Breast epithelium (tissue), 4 donors: ENCODE measurements at places on chromosomes 1 and 21. TPM values are rescaled to one million over a fixed set of nuclear protein-coding genes. Genes with fewer than 3 reads are reported as not detected.

The FOXO6 gene
- total RNA-seq: 1.3 TPM

The CADM3 gene
- total RNA-seq: 5.2 TPM

The SHISA4 gene
- total RNA-seq: 20.3 TPM

The KCNJ9 gene
- total RNA-seq: not detected

DNA sequence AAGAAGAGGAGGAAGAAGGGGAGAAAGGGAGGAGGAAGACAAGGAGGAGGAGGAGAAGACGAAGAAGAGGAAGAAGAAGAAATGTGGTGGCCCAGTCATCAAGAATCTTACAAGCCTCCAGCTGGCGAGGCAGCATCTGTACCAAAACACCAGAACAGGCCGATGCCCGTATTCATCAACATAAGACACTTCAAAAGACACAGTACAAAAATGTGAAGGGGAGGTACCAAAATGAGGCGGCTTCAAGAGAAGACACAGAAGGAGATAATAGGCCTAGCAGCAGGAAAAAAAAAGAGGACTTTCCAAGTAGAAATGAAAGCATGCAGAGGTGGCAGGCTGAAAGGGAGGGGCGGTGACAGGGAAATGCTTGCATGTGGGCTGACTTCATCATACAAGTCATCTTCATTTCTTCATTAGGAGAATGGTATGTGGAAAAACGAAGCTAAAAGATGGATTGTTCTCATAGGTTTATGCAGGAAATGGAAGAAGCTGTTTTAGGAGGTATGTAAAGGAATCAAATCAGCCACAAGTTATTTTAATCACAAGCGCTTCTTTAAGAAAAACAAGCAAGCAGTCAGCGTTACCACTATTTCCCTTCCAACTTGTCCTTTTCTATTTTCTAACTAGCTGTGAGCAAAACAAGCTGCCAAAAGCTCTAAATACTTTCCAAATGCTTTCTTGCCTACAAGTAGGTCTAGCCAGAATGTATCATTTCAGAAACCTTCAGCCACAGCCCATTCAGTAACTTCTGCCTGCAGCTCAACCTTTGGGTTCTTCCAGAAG lies 192.3 kb downstream of the SLC45A1 start:
- DNase-seq: no peak
- H3K4me1 ChIP-seq: no peaks in the 10 kb centered on the region
- peak overlapping the region; percentile 84 for H3K27ac ChIP-seq

DNA sequence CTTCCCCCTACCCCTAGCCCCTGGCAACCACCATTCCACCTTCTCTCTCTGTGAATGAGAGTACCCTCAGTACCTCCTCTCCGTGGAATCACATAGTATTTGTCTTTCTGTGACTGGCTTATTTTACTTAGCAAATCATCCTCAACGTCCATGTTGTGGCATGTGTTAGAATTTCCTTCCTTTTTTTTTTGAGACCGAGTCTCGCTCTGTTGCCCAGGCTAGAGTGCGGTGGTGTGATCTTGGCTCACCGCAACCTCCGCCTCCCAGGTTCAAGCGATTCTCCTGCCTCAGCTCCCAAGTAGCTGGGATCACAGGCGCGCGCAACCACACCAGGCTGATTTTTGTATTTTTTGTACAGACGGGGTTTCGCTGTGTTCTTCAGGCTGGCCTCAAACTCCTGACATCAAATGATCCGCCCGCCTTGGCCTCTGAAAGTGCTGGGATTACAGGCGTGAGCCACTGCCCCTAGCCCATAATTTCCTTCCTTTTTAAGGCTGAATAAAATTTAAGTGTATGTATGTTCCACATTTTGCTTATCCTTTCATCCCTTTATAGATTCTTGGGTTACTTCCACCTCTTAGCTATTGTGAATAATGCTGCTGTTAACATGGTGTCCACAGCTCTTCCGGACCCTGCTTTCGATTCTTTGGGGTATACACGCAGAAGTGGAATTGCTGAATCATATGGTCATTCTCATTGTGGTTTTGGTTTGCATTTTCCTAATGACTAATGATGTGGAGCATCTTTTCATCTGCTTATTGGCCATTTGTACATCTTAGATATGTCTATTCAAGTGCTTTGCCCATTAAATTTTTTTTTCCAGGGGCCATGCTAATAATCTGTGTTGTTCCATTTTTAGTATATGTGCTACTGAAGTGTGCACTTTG lies 32.3 kb downstream of the ERRFI1 start:
- H3K36me3 ChIP-seq: no peaks in the 10 kb centered on the region
- H3K27ac ChIP-seq: no peak overlapping the region
- no peak overlapping the region for H3K4me3 ChIP-seq
- H3K27me3 ChIP-seq: no peaks in the 10 kb centered on the region
- DNase-seq: no peak
- no peaks in the 10 kb centered on the region for H3K4me1 ChIP-seq

DNA sequence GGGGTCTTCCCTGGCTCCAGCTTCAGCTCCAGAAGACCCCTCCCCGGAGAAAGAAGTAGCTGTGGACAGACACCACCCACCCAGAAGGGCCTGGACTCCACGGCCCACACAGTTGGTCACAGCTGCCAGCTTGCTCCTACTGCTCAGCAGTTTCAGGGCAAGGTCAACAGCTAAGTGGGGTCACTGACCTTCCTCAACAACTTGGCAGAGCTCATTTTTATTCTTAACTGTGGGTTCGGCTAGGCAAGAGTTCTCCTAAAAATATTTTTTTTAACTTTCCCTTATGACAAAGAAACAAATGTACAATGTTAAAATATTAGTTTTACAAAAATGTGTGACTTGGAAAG lies 41.9 kb downstream of the CTNNBIP1 start:
- no peak for DNase-seq
- H3K36me3 ChIP-seq: no peaks in the 10 kb centered on the region
- H3K27ac ChIP-seq: no peak overlapping the region
- peaks cover 7% of the 10 kb centered on the region for H3K4me1 ChIP-seq

DNA sequence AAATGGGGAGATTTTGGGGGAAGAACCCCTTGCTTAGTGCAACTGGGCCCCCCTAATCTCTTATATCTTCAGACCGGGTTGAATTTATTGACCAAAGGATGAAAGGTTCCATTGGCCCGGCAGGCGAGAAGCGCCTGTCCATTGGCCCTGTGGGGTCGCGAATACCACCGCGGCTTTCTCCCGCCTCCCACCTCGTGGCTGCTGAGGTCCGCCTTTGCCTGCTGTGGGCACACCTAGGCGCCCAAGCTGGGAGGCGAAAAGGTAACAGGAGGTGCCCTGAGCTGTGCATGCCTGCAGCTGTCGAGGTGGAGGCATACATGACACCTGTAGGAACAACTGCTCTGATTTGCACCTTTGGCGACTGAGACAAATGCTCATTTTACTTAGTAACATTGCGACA lies 21.1 kb upstream of the FLG2 start:
- DNase-seq: no peak
- H3K27me3 ChIP-seq: no peaks in the 10 kb centered on the region
- H3K27ac ChIP-seq: no peak overlapping the region
- no peak overlapping the region for H3K4me3 ChIP-seq

DNA sequence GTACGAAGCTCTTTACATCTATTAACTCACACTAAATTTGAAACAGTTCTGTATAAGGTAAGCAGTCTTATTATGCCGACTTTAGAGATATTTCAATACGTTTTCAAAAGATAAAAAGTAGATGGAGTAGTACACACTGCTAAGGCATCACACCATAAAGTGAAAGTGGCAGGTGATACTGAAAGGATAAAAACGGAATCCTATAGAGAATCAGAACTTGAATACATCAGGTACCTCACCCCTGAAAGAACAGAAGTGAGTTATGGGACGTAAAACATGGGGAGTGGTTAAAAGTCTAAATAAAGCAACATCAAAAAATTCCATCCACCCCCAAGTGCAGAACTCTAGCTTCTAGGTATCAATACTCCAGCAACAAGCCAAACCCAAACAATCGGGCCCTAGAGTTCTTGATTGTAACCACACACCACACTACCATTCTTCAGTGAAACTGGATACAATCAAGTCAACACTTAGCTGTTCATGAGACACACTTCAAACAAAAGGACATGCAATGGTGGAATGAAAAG lies 142.6 kb downstream of the SMYD3 start:
- H3K4me3 ChIP-seq: no peak overlapping the region
- no peaks in the 10 kb centered on the region for H3K27me3 ChIP-seq
- no peak for DNase-seq
- H3K27ac ChIP-seq: no peak overlapping the region
- H3K36me3 ChIP-seq: no peaks in the 10 kb centered on the region

- H3K27me3 ChIP-seq: no peaks in the 10 kb centered on the region
- H3K4me1 ChIP-seq: no peaks in the 10 kb centered on the region
- no peak for DNase-seq
- H3K4me3 ChIP-seq: no peak overlapping the region
- H3K36me3 ChIP-seq: no peaks in the 10 kb centered on the region
Observed at GRCh38 chr1:169682071-169682470, 29.3 kb downstream of the SELL start.
